Fibroblast of skin of right biceps (primary cell): ENCODE measurements at places on chromosomes 5 and 9.

DNA sequence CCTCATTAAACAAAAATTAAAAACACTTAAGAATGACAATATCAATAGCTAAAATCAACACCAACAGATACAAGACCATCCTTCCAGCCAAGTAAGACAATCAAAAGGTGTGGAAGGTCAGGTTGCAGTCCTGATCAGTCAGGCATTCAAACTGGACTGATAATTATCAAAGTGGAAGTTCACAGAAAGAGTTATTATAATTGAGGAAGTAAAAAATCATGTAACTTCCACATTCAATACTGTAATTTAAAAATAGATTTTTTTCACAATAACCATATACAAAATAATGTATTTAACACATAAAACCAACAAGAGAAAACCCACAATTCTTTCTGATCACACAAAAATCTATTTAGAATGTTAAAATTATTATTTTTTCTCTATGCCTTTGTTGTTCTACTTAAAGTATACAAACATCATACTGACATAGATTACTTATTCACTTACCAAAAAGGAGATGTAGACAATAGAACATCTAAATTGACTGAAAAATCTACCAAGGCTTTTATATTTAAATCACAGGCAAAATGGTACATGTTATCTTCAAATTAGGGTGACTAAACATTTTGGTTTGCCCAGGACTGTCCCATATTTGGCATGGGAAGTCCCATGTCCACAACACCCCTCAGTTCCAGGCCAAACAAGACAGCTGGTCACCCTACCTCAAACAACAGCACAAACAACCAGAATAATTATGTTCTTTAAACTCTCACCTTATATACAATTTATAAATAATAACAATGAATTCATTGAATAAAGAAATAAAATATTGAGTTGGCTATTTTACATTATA, 142.5 kb upstream of the SLC24A2 start:
- DNase-seq: no peak

GRCh38 chr5:77683171-77683732, 44.7 kb upstream of the OTP start:
- DNase-seq: peak; percentile 3

- no peak for DNase-seq
These were observed 60.5 kb downstream of the ASTN2 start for GRCh38 chr9:117354244-117354847.

- no peak for DNase-seq
These were observed 319.1 kb downstream of the KIF4B start for GRCh38 chr5:155332618-155333017.

- DNase-seq: no peak
These were observed 72.4 kb upstream of the ADAMTS2 start for GRCh38 chr5:179417696-179418095.

DNA sequence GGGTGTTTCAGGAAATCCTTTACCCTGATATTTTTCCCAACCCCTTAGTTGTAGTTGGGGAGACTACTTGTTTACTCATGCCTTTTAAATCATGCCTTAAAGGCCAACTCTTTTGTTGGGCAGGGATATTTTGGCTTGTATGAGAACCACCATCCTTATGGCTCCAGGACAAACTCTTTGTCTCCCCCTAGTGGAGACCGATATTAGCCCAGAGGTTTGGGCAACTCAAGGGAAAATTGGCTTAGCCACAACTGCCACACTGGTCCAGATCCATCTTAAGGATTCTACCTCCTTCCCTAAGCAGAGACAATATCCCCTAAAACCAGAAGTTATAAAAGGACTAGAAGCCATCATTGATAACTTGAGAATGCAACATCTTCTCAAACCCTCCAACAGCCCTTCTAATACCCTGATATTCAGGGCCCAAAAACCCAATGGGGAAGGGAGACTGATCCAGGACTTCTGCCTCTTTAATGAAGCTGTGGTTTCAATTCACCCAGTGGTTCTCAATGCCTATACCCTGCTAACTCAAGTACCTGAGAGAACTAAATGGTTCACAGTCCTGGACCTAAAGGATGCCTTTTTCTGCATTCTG, 100.9 kb upstream of the HCN1 start:
- DNase-seq: no peak

DNA sequence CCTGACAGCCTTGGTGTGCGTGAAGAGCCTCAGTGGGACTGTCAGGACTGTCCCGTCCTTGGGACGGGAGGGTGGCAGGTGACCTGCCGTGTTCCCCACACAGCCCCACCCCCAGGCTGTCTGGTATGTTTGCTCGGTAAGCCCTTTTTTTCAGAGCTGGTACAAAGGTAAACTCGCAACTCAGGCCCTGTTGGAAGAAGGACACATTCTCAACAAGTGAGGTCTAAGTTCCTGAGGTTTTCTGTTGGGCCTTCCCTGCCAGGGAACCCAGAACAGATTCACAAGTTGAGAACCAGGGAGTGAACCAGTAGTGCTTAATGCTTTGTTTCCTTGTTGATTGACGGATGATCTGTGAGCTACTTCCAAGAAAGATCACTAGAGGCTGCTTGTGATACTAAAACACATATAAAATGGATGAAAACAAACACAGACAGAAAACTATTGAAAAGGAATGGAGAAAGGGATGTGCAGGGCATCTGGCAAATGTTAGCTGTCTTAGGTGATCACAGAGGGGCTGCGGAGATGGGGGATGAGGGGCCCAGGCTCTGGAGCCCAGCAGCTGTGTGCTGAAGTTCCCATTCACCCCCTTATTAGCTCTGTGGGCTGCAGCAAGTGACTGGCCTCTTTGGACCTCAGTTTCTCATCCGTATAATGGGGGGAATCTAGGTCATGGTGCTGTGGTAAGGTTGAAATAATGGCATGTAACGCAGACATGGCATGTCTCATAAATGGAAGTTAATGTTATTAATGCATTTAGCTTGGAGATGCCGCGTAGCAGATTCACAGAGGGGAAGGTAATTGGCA, 2.7 kb downstream of the NDST1 start:
- peak; percentile 57 for DNase-seq

DNA sequence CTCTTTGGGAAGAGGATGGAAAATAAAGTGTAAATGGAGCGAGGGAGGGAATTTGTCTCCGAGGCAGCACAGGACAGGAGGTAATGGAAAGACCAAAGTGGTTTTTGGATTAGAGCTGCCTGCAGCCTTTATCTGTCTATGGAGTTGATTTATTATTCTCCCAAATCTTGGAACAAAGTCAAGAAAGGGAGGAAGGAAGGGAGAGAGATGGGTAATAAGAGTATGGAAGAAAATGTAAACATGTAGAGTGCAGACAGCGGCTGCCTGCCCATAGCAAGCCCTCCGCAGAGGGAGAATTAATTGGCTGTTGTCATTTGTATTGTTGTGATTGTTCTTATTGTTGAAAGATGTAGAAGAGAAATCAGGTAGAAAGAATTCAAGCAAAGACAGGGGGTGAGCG, 15.7 kb downstream of the KCNIP1 start:
- DNase-seq: no peak

GRCh38 chr9:108270561-108270960, 585.2 kb downstream of the ACTL7B start:
- DNase-seq: no peak

DNA sequence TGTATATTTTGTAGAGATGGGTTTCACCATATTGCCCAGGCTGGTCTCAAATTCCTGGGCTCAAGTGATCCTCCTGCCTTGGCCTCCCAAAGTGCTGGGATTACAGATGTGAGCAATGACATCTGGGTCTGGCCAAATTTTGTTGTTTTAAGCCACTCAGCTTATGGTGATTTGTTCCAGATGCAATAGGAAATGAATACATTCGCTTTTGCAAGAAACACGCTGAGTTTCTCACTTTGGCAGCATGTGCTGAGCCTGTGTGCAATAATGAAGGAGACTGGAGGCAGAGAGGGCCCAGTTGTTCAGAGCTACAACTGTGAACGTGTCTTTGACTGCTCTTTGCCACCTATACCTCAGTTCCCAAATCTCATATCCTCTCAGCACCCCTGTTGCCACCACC, 56.4 kb downstream of the KIF4B start:
- DNase-seq: no peak

DNA sequence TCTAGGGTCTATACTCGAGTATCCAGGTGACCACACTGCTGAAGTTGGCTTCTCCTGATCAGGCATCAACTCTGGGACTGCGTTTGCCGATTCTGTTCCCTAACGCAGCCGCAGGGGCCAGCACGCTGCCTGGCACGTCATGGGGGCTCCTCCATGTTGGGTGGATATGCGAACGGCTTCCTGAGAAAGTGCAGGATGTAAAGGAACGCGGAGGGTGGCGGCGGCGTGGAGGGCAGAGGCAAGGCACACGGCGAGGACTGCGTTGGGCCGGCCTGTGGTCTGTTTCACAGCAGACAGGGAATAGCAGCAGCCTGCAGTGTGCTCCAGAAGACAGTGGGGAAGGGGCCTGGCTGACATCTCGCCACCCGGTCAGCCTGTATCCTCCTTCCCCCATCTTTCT, 3.8 kb downstream of the LCN10 start:
- DNase-seq: no peak

DNA sequence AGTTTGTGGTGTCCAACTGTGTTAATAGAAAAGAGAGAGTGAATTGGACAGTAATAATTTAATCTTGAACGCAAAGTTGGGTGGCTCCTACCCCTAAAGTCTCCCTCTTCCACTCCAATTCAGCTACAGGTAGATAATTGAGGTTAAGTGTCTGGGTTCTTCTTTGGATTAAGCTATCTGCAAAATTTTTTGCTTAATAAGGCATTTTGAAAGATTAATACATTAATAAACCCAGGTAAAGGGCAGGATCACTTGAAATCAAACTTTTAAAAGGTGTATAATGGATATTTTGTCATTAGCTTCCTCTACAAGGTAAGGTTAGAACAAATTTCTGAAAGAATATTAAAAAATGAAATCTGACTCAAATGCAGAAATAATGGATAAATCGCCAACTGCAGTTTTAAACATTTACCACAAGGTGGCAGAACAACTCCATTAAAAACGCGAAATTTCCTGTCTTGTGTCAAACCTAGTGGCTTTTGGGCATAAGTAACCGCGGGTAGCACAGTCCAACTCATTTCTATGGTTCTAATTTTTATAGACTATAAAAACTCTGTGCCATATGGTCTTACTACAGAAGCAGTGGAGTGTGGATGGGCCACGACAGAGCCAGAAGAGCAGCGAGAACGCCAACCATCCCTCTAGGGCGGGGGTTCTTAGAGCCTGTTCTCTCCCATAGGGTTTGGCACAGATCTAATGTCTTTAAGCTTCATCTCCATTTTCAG, 276.5 kb downstream of the ARHGEF28 start:
- DNase-seq: peak; percentile 69
